Right cardiac atrium (tissue), 5 donors: ENCODE measurements at places on chromosomes 16 and 17. TPM values are rescaled to one million over a fixed set of nuclear protein-coding genes. Genes with fewer than 3 reads are reported as not detected.

DNA sequence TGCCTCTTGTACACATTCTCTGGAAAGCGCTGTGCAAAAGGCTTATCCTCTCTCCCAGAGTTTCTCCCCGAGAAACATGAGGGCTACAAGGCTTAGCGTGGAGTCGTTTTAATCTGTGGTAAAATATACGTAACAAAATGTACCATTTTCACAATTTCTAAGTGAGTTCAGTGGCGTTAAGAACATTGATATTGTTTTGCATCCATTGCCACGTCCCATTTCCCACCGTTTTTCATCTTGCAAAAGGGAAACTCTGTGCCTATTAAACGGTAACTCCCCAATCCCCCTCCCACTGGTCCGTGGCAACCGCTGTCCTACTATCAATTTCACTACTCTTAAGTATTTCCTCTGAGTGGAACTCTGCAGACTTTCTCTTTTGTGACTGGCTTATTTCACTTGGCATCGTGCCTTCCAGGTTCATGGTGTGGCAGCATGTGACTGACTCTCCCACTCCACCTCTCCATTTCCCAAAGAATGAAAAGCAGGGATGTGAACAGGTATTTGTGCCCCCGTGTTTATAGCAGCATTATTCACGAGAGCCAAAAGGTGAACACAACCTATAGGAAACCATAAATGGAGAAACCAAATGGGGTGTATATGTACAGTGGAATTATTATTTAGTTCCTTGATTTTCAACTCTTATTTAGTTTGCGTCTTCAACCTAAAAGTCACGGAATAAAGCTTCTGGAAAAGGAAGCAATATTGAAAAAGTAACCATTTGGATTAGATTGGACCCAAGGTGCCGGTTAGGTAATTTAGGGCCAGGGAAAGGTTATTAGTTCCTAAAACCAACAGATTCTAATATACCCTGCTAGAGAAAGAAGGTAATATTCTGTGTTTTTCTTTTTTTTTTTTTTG, 1.1 kb upstream of the USP32 start:
- DNase-seq: peak; percentile 18

GRCh38 chr16:54806378-54806777, 124.3 kb upstream of the IRX5 start:
- no peak for DNase-seq

GRCh38 chr16:47774661-47775060, 313.5 kb downstream of the PHKB start:
- no peak for DNase-seq

DNA sequence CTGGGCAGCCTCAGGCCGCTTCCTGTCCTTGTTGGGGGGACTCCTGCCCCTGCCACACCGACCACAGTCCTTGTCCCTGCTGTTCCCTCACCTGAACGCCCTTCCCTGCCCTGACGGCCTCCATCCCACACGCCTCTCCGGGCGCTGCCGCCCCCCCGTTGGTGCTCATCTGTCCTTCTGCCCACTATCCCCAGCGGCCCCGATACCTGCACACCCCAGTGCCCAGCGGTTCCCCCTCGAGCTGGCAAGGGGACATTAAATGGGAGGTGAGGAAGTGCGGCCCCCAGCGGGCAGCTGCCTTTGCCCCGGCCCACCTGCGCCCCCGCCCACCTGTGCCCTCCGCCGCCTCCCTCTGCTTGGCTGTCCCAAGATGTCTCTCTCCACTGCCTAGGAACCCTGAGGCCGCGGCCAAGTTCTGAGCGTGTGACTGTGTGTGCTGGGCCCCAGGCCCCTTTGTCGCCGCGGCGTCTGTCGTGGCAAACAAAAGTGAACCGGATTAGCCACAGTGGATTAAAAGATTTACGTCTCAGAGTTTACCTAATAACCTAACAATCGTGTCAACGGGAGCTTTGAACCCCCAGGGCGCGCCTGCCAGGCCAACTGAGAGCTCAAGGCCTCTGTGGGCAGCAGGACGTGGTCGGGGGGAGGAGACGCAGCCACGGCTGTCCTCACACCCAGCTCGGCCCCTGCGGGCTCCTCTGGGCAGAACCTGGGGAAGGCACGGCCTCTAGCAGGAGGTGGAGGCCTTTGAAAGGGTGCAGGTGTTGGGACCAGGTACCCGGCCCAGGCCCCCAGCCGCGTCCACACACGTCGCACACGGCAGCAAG, 7.6 kb upstream of the AXIN1 start:
- DNase-seq: no peak

- DNase-seq: peak; percentile 73
Observed at GRCh38 chr16:19118938-19119431, 5.2 kb downstream of the ITPRIPL2 start.

- no peak for DNase-seq
Observed at GRCh38 chr17:62048262-62048661, 16.8 kb downstream of the MED13 start.

- DNase-seq: no peak
Observed at GRCh38 chr17:18891541-18891940, 33.6 kb downstream of the PRPSAP2 start.

PHF12 gene
- total RNA-seq: 20.8 TPM

- no peak for DNase-seq
Observed at GRCh38 chr17:72609501-72609900, 483.0 kb downstream of the SLC39A11 start.

DNA sequence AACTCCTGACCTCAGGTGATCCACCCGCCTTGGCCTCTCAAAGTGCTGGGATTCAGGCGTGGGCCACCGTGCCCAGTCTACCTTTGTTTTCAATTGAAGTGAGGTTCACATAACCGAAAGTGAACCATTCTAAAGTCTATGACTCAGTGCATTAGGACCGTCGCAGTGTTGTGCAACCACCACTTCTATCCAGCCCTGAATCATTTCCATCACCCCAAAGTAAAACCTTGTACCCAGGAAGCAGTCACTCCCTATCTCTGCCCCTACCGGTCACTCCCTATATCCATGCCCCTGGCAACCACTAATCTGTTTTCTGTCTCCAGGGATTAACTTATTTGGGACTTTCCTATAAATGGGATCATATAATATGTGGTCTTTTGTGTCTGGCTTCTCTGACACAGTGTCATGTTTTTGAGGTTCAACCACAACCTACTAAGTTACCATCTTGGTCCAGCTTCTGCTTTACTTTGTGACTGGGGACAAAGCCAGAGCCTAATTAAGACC, 28.3 kb upstream of the CDC42EP4 start:
- peak; percentile 63 for DNase-seq

ASGR1 gene
- 0.57 TPM for total RNA-seq

DNA sequence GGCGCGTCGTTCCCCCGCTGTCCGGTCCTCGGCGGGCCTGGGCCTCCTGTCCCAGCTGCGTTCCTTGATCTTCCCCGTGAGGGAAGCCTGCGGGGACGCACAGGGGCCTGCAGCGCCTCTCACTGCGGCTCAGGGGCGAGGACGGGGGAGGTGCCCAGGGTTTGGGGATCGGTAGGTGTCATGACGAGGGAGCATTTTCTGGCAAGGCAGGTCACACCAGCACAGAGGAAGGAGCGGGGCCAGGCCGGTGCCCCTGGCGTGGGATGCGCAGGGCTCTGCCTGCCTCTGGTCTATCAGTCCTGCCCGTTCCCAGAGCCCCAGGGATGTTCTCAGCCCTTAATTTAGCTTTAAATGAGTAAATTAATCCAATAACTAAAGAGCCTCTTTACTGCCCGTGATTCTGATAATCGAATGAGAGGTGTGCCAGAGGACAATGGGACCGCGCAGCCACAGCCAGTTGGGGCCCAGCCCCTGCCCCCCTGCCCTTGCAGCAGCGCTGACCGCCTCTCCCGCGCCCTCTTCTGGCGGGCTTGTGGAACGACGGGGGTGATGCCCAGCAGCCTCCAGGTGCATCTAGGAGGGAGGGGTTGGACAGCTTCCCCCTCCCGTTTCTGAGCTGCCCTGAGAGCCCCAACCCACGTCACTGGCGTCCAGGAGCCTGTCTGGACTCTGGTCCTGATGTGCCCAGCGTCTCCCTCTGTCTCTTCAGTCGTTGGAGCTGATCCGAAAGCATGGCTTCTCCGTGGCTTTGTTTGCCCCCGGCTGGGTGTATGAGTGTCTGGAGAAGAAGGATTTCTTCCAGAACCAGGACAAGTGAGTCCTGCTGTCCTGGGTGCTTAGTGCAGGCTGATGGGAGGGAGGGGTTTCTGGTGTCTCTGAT, 7.9 kb downstream of the ENGASE start:
- peak; percentile 83 for DNase-seq

HES7 gene
- total RNA-seq: 0.72 TPM

CES5A gene
- total RNA-seq: 0.20 TPM

DNA sequence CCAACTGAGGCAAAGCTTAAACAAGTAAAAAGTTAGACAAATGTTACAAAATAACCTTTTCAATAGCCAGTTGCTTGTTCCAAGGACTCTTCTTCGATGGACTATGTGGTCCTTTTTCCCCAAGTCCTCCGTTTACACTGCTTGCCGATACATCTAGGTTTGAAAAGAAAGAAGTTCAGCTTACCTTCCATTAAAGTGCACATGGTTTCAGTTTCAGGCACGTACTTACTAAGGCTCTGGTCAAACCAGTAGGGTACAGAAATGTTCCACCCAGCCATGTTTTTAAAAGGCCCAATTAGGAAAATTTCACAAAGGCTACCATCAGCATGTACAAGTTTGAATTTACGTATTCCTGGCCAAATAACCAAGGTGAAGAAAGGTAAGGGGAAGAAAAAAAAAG, 2.1 kb downstream of the SRSF2 start:
- no peak for DNase-seq

DNA sequence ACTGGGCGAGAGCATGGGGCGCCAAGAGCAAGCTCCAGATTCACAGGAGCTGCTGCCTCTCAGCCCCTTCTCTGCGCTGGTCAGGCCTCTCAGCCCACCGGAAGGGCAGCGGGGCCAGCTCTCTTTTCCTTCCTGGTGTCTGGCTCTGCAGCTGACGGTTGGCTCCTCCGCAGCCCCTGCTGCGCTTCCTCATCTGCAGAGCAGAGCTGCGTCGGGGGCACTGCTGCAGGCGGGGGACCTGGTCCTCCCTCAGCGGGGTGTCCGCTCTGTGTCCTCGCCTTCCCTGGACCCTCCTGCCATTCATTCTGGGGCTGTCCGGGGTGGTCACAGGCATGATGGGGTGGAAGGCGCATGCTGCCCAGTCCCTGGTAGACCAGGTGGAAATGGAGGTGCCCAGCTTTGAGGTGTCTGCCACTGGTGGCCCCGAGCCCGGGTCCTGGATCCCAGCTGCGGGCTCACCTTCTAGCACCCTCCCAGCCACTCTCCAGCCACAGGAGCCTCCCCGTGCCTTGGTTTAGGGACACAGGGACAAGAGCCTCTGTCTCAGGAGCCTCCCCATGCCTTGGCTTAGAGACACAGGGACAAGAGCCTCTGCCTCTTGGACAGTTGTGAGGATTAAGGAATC, 84.8 kb downstream of the IRF8 start:
- no peak for DNase-seq

AGRP gene
- not detected for total RNA-seq

DNA sequence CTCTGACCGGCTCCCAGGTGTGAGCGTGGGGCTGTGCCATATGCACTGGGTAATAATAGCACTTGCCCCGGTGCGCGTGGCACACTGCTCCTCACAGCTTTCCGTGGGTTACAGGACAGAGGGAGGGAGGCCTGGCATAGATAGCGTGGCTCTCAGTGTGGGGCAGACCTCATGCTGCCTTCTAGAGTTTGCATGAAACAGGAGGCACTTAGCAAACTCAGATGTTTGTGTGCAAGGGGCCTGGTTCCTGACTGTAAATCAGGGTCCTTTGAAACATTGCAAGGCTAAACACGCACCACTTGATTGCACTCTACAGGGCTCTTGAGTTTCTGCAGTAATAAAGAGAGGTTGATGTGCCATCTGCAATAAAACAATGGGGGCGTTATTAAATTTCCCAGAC, 101.7 kb downstream of the RPTOR start:
- no peak for DNase-seq

CCDC47 gene
- 100 TPM for total RNA-seq

CTRB2 gene
- not detected for total RNA-seq

DNA sequence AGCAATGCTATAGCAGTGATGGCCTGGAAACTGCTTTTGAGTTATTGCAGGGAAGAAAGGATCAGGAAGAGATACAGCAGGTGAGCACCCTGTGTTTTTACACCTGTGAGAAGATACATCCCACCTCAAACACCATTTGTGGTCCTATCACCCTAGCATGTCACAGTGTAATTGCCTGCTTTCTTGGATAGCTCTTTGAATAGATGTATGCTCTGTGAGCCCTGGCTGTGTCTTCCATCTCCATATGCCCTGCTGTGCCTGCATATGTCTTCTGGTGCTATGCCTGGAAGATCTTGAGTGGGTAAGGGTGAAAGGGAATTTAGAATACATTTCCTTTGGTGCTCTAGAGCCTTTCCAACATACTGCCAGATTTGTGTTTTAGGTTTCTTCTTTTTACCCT, 15.5 kb downstream of the HLF start:
- DNase-seq: no peak
